ENCODE measurements at places on chromosomes 16 and 17.

- no peak for DNase-seq
Observed at GRCh38 chr17:27997522-27997921, 45.0 kb upstream of the NLK start.

DNA sequence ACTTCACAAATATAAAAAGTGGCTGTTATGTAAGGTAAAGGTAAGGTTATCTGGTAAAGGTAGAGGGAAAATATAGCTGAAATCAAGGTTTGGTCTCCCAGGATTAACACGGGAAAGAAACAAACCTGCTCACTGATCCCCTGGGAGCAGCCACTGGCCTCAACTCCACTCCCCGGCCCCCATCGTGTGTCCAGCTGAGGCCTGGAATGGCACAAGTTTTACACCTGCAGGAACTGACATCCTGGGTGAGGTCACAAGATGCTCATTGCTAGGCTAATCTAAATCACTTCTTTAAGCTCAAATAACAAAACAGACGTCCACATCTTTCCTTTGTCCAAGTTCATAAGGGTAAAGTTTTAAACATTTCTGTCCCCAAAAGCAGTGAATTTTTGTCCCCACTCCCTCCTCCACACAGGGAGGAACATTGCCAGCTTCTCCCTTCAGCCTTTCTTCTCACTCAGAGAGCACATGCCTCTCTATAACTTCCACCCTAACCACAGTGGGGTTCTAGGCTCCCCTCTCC lies 46.3 kb downstream of the ERN1 start:
- no peak for DNase-seq

GRCh38 chr17:3603119-3603869 lies 5.9 kb downstream of the TRPV1 start:
- DNase-seq = no peak

DNA sequence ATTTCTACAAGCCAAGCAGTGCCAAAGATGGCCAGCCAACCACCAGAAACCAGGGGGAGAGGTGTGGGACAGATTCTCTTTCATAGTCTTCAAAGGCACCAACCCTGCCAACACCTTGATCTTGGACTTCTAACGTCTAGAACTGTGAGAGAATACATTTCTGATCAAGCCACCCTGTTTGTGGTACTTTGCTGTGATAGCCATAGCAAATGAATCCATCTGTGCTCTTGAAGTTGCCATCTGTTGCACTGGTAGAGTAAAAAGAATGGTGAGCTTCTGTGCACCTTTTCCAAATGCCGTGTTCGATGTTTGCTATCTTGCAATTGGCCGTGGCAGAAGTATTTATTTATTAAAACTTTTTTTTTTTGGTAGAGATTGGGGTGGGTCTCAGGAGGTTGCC lies 16.7 kb upstream of the ADGRG1 start:
- no peak for DNase-seq
